ENCODE measurements at places on chromosomes 3 and 15.

DNA sequence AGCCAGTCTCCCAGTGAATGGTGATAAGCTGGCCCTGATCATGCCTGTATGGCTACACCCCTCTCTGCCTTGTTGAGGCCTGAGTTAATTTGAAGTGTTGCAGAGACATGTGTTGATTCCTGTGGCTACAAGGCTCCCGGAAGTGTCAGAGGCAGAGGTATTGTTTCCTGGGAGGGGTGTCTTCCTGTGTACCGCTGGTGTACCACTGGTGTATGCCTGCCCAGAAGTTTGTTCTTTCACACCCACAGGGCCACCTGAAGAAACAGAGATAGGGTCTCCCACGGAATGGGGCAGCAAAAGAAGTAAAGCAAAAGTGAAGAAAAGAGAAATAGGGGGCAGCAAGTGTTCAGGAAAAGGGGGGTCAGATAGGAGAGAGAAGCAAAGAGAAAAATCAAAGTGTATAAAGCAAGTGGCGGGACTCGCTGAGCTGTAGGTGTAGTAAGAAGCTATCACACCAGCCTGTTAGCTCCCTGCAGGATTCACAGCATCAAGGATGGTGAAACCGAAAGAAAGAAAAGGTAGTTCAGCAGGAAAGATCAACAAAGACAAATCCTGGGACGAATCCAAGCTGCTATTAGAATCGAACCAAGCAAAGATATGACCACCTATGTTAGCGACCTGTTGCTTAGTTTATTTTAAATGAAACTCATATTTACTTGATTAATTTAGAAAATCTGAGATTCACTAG, 36.6 kb upstream of the CD47 start:
- DNase-seq = peak; percentile 47

DNA sequence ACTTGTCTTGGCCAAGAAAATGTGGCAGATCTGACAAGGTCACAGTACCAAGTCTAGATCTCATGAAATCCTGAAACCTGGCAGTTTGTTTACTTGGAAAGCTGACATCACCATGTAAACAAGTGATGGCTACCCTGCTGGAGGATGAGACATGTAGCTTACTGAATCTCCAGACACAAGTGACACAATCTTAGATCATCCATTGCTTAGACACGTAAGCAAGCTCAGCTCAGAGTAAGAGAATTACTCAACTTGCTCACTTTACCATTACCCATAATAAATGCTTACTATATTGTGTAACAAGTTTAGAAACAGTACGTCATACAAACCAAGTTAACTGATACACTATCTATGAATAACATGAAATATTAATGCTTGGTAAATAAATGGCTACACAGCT, 263.8 kb downstream of the TBC1D5 start:
- DNase-seq = no peak

DNA sequence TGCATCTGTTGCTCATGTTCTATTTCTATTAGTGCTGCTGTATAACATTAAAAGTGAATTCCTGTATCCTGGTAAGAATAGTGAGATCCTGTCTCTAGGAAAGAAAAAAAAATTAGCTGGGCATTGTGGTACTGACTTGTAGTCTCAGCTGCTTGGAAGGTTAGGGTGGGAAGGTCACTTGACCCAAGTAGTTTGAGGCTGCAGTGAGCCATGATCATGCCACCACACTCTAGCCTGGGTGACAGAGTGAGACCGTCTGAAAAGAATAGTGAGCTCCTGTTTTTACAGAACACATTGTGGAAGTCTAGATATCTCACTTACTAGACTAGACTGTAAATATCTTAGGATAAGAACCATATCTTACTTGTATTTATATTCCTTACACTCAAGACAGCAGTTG, 4.6 kb downstream of the ATP11B start:
- DNase-seq = no peak

GRCh38 chr3:18247139-18247695, 177.9 kb downstream of the SATB1 start:
- DNase-seq = no peak

GRCh38 chr15:40430271-40430805, 10.4 kb upstream of the BAHD1 start:
- peak; percentile 13 for DNase-seq

GRCh38 chr3:64908251-64908685, 220.5 kb upstream of the ADAMTS9 start:
- DNase-seq = no peak

GRCh38 chr3:133269393-133269792, 130.5 kb upstream of the BFSP2 start:
- DNase-seq = no peak

DNA sequence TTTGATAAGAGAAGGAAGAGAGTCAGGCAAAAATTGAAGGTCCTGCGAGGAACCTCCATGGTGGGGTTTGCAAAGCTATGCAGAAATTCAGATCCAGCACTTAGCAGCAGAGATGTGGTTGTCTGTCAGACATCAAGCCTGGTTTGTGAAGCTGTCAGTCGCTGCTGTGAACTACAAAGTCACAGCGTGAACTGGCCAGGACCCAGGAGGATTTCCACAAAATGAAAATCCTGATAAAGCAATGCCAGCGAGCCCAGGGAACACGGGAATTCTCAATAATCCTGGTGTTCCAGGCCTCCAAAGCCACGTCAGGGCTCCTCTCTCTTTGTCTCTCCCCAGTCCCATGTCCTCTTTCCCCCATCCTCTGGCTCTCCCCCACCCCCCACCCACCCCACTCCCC, 296.9 kb upstream of the GADL1 start:
- no peak for DNase-seq

DNA sequence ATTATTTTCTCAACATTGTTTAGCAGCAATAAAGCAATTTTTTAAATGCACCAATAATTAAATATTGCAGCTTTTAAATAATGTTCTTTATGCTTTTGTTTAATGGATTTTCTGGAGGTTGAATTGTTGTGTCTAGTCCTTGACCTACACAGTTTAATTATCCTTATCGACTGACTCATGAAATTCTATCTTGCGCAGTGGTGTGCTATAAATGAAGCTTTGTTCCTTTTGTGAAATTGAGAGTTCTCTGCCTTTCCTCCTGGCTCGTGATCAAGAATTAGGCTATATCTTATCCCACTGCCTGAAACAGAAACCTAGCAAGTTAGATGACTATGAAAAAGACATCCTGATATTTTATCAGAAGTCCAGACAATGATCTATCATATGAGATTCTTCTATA, 37.0 kb upstream of the PIK3R4 start:
- no peak for DNase-seq

GRCh38 chr3:112619295-112619694, 21.6 kb downstream of the CCDC80 start:
- DNase-seq = no peak

DNA sequence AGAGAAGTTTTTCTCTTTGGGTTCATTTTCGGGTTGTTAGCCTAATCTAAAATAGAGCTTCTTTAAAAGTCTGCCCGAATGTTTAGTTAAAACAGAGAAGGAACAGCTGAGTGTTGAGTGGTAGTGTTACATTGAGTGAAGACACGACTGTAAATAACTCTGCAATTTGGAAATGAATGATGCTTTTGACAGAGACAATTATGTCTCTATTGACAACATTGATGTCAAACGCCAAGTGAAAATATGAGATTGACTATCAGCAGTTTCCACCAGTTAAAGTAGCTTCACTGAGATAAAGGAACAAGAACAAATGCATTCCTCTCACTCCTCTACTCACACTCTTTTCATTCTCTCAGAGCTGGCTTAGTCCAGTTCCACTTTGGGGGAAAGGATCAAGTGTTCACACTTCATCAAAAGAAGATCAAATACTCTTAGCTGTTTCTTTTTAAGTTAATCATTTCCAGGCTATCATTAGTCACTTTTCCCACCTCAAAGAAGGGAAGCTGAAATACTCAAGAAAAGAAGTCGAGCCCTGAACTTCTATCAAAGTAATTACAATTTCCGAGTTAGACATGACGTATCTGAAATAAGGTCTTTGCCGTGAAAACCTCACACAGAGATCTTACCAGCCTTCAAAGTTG, 399.1 kb upstream of the DPH6 start:
- DNase-seq = no peak

DNA sequence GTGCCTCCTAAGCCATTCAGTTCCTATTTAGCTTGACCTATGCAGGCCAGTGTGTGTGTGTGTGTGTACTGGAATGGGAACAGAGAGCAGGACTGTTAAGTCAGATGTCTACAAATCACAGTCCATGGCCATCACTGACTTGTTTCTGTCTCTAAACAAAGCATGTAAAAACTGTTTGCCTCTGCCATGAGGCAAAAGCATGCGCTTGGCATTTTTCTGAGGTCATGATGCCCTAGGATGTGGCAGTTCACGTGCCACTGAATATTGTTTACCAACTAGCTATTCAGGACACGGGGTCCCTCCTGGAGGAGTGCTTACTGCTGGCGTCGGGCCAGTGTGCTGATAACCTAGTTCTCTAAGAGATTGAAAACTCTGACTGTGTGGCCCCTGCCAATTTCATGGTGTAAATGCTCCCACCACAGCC, 8.2 kb upstream of the ATP13A3 start:
- no peak for DNase-seq

- DNase-seq = no peak
Measured at GRCh38 chr15:22227411-22228100, 147.2 kb downstream of the OR4M2 start.

DNA sequence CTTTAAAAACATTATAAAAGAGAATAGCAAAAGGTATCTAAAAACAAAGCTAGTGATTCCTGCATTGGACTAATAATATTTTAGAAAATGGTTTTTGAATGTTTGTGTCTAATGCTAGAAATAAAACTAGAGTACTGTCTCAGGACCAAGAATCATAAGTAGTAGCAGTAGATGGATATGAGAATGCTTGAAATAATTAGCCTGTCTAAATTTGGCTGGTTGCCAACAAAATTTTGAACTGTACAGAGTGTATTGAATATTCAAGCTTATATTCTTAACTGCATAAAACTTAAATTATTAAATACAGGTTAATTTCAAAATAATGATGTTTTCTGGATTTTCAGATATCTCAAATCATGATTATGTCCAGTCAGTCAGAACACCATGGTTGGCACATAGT, 14.0 kb downstream of the ABHD5 start:
- no peak for DNase-seq

DNA sequence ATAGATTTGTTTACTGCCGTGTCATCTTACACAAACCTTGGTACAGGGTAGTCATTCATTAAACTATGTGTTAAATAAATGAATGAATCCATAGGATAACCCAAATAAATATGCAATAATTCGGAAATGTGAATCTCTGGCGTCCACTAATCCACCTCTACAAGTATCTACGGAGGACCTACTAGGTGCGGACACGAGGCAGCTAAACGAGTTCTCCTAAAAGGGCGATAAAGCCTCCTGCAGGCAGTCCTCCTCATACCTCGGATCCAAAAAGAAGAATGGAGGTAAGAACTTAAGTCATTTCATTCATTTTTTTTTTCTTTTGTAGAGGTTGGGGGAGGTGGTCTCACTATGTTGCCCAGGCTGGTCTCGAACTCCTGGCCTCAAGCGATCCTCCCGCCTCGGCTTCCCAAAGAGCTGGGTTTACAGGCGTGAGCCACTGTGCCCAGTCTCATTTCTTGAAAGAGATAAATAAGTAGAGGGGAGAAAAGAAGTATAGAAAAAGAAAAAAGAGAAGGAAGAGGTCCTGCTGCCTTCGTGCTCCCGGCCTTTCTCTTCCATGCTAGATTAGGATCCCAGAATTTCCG, 706 bp upstream of the RPL35A start:
- no peak for DNase-seq

DNA sequence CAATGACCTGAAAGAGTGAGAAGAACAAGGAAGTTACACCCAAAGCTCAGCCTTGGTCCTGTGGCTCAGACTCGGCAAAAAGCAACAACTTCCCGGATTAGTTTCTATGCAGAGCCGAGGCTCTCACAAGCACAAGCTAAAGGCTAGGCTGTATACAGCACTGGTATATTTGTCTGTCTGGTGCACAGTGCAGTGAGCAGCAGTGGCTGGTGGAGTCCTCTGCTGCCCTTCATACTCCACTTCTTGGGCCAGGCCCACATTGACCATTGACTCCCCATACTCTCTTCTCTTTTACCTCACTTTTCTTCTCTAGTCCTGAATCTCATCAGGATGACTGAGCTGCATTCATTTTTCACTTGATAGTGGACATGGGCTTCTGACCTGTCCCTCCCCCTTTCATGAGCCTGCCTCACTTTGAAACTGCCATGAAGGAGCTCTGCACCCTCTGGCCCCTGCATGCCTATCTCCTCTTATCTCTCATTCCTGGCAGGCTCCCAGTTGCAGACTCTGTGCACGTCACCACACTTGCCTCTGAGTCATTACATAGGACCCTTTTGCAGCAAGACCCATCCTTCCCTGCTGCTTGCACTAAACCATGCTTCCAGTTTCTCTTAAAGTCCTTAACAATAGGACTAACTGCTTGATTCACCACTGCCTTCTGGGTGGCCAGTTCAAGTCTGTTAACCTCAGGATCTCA, 379.3 kb downstream of the NTRK3 start:
- peak; percentile 15 for DNase-seq

GRCh38 chr3:169627789-169628188, 35.7 kb downstream of the MECOM start:
- no peak for DNase-seq

- peak; percentile 98 for DNase-seq
Measured at GRCh38 chr3:183878071-183878470, 6.6 kb downstream of the PARL start.

- no peak for DNase-seq
Measured at GRCh38 chr3:70640481-70640880, 328.0 kb upstream of the MDFIC2 start.

DNA sequence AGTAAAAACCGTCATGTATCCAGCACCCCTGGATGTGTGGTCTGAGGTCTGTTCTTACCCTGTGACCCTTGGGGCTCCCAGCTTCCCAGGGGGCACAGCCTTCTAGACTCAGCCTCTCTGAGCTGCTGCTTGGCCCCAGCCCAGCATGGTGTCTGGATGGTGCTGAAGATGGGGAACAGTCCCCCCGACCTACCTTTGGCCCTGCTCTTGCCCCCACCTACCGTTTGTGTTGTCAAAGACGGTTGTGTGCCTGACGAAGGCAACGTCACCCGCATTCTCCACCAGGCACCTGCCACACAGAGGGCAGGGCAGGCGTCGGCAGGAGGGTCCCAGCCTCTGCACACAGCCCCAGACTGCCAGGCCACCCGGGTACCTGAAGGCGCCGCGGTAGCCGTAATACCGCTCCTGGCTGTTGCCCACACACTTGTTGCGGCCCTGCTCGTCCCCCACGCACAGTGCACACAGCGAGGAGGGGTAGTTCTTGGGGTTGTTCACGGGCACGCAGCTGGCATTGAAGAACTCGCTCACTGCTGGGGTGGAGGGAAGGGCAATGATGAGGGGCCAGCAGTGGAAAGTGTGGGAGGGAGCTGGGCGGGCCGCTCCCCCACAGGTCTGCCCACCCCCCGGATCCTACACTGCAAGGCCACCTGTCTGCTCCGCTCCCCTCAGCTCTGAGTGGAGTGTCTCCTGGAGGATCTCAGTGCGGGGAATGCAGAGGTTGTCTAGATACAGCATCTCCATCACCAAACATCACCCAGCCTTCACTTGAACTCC, 21.0 kb downstream of the MELTF start:
- DNase-seq = no peak

All from common myeloid progenitor, CD34-positive (primary cell).